ENCODE measurements at places on chromosomes 2 and 18.

DNA sequence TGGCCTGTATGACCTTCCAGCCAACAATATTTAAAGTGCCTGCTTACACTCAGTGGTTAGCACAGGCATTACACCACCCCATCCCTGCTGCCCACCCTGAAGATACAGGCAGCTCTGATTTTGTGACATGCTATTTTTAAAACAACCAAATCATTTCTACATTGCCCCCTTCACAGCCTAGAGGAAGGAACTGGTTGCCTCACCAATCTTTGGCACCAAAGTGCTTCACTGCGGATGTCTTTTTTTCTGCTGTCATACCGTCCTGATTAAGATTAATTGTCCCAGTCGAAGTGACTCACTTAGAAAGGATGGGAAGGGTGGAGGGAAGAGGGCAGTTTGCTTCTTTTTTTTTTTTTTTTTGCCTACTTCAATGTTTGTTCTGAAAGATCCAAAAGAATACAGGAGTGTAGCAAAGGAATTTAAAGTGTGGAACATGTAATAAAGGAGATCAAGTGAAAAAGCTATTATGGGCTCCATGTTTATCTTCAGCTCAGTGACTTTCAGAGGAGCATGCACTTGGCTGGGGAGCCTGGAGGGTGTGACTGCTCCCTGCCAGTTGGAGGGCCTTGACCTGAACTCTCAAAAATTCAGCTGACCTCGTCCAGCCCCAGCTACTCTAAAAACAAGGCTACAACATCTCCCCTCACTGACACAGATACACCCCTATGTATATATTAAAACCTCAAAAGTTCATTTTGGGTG lies 501.1 kb upstream of the TNP1 start:
- DNase-seq = no peak

DNA sequence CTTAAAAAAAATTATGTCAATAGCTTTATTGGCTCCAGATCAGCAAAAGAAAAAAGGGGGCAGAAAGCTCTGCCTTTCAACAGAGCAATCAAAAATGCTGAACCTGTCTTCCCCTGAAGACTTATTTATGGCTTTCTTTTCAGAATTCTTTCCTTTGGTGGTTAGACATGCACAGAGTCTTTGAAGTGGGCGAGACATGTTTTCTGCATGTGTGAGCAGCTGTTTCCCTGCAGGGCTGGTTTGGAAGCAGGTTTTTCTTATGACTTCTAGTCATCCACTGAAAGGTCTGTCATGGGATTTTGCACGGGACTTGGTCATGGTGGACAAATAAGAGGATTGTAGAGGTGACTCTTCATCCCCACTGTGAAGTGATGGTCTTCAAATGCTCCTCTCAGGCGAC lies 160.3 kb downstream of the VAPA start:
- DNase-seq = no peak

DNA sequence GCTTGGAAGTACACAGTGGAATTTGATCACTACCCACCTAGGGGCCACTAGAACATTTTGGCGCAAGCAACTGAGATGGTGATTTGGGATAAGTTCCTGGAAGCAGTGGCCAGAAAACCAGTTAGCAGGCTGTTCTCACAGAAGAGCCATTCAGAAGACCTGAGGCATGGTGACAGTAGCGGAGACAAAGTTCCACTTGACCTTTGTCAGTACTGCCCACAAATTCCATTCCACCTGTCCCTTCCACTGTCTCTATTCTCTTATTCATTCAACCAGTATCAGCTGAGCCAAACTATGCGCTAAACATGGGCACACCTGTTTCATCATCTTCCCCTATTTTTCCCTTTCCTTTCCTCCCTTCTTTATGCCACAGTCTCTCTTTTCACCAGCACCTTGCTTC lies 59.2 kb upstream of the PPP1CB start:
- no peak for DNase-seq

GRCh38 chr18:78562531-78562961 lies 417.1 kb upstream of the SALL3 start:
- no peak for DNase-seq

GRCh38 chr2:130829015-130829414 lies 7.7 kb upstream of the ARHGEF4 start:
- DNase-seq = no peak

DNA sequence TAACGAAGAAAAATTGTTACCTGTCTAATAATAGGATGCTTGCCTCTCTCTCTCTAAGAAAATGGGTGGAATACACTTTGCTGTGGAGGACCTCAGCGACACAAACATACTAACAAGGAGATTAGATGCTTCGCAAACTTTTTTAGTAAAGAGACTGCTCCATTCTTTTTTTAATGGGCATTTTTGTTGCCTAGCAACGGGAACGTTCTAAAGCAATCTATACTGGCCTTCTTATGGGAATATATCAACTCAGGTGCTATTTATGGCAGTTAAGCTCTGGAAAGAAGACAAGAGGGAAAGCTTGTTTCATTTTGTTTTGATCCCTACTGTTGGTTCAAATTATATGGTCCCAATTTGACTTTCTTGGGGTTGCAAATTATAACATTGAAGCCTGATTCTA lies 86.8 kb upstream of the CBLN2 start:
- DNase-seq = no peak

GRCh38 chr2:160332318-160332717 lies 132.2 kb upstream of the ITGB6 start:
- DNase-seq = no peak

DNA sequence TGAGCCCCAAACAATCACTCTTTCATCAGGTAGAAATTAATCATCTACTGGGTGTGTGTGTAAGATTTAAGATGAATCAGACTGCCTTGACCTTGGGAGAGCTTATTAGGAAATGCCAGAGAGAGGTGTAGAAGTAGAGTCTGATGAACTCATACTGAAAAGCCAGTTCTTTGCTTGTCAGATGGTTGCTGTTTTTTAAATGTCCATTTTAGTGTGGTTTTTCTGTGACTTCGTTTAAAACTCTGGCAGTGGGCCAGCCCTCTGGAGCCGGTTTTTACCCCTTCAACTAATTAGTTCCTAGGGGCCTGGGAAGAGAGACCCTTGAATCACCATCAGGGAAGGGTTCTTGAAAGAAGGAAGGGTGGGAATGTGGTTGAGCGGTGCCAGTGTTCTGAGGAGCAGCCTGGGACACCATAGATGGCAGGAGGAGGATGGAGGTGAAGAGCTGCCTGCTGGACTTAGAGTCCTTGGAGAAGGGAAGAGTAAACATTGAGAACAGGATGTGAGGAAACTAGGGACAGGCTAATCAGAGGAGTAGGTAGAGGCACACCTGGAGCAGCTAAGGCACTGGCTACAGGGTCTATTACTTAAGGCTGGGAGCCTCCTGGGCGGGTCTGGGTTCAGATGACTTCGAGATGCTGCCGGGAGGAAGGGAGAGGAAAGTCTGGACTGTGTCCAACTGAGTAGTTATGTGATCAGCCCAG lies 66.1 kb downstream of the LRRFIP1 start:
- DNase-seq = no peak

DNA sequence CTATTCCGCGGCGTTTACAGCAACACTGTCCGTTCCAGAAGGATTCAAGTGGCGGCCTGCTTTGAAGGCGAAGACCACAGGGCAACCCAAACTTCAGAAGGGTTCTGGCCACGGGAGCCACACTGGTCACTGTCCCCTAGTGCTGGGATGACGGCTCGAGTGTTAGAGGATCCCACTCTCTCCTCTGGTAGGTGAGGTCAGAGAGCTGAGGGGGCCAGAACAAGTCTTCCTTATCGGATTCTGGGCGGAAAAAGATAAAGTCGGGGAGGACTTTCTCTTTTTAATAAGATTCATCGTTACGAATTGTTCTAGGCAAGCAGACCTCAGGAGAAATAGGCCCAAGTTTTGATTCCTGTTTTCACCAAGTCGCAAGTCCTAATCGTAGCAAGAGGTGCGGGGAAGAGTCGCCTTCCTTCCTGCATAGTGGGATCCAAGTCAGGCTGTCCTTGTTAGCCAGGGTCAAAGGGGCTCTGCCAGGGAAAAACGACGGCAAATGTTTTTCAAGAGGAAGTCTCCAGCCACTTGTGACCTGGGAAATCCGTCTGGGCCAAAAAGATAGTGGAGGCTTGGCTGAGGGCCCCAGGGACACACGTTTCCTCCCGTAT lies 864 bp upstream of the MYL12A start:
- no peak for DNase-seq

Measured in activated CD8-positive, alpha-beta memory T cell treated with anti-CD3 and anti-CD28 coated beads for 1 hour (primary cell).